Mammary epithelial cell (primary cell): ENCODE measurements at places on chromosomes 16 and 17. TPM values are rescaled to one million over a fixed set of nuclear protein-coding genes. Genes with fewer than 3 reads are reported as not detected.

Gene PDILT
- not detected for polyA plus RNA-seq

Gene KRTAP4-5
- not detected for polyA plus RNA-seq

Gene WIPI1
- polyA plus RNA-seq: 40.2 TPM

Gene GPRC5C
- 9.2 TPM for polyA plus RNA-seq

Gene PRPF8
- polyA plus RNA-seq: 132 TPM

Gene CCL5
- polyA plus RNA-seq: 0.07 TPM

Gene TRIM72
- not detected for polyA plus RNA-seq

Gene SLC16A6
- polyA plus RNA-seq: not detected

Gene TP53TG3
- not detected for polyA plus RNA-seq

Gene HBA1
- polyA plus RNA-seq: 1.3 TPM

Gene SOX9
- 31.6 TPM for polyA plus RNA-seq

Gene CHP2
- polyA plus RNA-seq: not detected

Gene CCDC154
- not detected for polyA plus RNA-seq

Gene CFAP97D1
- 0.03 TPM for polyA plus RNA-seq

Gene KRT33B
- polyA plus RNA-seq: 0.06 TPM

Gene MAPK8IP3
- 11.5 TPM for polyA plus RNA-seq

Gene VPS35L
- 32.2 TPM for polyA plus RNA-seq

Gene IGFALS
- not detected for polyA plus RNA-seq
